NCI-H2171 treated with DMSO at 0.1 percent for 48 hours (cell line): ENCODE measurements at places on chromosomes 11 and 22.

- DNase-seq: no peak
Measured at GRCh38 chr11:64865286-64866172, 12.9 kb downstream of the EHD1 start.

- DNase-seq: no peak
Measured at GRCh38 chr11:76415073-76415472, 29.7 kb upstream of the EMSY start.

GRCh38 chr11:617912-618682, 2.3 kb upstream of the IRF7 start:
- no peak for DNase-seq

- DNase-seq: no peak
Measured at GRCh38 chr22:21984793-21985192, 2.2 kb upstream of the TOP3B start.

DNA sequence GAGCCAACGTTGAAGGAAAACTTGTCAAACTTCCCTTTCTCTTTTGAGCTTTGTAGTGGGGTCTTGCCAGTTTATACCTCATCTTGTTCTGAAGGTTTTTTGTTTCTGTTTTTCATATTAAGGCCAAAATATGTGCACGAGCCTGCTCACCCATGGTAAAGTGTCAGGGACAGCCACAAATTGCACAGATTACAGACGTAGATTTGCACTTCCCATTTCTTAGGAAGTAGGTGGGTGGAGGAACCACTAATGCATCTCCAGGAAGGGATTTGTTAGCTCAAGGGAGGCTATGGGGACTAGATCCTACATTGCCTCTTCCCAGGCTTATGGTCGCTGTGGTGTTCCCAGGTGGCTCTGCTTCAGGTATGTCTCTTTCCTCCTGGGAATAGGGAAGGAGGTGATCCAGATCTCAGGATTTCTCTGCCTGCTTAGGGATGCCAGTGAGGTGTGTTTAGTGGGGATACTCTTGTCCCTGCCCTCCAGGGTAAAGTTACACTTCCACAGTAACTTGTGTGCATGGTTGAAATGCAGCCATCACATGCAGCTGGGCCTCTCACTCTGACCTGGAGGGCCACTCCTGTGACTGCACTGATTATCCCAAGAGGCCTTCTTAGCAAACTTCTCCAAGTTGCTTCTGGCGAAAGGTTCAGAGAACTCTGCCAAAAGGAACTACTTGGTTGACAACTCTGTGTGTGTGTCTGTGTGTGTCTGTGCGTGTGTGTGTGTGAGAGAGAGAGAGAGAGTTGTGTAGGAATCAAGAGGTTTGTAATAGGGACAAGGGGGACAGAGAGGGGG, 9.8 kb downstream of the PPFIBP2 start:
- DNase-seq: no peak

DNA sequence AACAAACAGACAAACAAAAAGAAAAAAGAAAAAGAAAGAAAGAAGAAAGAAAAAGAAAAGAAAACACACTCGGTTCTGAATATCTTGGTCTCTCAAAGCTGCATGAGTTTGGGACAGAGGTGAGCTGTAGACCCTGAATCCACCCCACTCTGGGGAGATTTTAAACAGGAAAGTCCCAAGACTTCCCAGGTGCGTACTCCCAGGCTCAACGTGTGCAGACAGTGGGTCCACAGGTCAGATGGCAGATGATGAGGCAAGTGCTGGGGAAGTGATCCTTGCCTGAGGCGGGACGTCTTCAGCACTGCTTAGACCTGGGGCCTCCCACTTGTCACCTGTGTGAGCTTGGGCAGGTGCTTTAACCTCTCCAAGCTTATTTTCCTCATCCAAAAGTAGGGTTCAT, 9.3 kb downstream of the CREB3L1 start:
- DNase-seq: no peak

DNA sequence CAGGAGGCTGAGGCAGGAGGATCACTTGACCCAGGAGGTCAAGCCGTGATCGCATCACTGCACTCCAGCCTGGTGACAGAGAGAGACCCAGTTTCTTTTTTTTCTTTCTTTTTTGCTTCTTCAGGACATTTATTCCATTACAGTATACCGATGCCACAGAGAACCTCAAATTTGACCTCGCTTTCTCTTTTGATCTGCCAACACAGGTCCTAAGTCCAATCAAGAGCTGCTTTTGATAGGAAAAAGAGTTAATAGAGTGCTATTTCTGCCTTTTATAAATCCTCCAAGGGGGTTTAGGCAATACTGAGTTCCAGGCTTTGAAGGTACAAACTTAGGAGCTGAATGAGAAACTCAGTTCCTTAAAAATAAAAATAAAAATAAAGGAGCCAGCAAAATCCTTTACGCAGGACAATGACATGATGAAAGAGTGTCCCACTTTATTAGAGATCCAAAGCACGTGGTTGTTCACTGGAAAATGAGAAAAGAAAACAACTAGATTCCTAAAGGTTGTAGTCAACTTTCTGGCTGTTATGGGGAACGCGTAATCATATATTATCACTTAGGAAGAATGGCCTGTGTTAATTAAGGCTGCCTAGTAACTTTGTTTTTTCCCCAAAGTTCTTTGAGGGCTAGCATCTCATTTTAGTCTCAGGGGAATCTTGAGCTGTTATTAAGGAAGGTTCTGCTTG, 27.2 kb downstream of the FADD start:
- DNase-seq: no peak

- DNase-seq: no peak
Measured at GRCh38 chr22:36948273-36949225, 35.1 kb downstream of the CSF2RB start.

GRCh38 chr22:50305923-50306566, 1.4 kb downstream of the PLXNB2 start:
- peak; percentile 75 for DNase-seq

GRCh38 chr22:21632931-21633330, 371 bp downstream of the CCDC116 start:
- no peak for DNase-seq

GRCh38 chr11:61333550-61334433, 764 bp downstream of the TKFC start:
- DNase-seq: no peak

GRCh38 chr11:74638869-74639268, 46.5 kb downstream of the POLD3 start:
- DNase-seq: no peak

GRCh38 chr11:84128840-84129239, 842.7 kb upstream of the CCDC90B start:
- no peak for DNase-seq

DNA sequence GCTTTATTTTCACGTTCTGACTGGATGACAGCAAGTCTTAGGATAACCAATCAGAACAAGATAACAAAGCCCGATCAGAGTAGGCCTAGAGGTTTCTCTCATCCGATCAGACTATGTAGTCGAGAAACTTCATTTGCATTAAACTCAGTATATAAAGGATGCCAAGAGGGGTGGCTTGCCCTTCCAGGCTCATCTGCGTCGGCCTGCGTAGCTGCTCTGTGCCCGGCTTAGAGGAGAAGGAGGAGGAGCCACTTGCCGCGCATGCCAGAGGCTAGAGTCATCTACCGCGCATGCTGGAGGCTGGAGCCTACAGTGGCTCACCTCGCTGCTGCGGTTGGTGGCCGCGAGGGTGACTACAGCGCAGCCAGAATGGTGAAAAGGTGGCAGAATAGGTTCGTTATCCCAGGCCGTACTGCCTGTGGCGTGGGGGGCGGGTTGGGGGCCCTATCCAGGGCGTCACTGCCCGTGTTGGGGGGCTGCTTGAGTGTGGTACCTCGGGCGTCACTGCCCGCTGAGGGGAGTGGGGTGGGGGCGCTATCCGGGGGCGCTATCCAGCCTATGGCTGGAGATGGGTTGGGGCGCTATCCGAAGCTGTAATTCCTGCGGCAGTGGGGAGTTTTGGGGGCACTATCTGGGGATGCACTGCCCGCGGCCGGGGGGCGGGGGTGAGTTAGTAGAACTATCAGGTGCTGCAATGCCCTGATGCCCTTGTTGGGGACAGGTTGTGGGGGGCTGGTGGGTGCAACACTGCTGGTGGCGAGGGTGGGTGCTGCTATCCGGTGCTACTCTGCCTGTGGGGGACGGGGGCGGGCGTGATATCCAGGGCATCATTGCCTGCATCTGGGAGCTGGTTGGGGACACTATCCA, at the start of gene RFPL2:
TSS of gene RFPL2 (minus strand) at position 218 of the 867 bp plus-strand sequence. CDS start 2,622 bp downstream, outside the sequence.
- DNase-seq: peak; percentile 91

GRCh38 chr11:3218483-3219280, at the start of gene MRGPRG:
Gene MRGPRG, minus strand, starts transcription at chr11:3218813. Its CDS starts 0 bp downstream, at chr11:3218813.
- no peak for DNase-seq

DNA sequence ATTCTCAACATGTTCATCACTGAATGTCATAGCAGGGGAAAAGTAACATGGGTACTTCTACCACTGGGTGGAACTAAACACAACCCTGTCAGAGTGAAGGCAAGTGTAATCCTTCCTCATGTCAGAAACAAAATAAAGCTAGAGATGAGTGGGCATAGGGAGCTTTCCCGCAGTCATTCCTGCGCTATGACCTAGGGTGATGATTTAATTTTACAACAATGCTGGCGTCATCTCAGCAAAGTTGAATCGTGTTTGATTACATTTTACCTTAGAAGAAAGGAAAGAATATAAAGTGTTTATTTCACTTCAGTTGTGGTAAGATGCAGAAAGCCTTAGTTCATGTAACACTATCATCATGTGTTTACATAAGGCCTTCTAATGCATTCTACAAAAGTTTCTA, 355.6 kb downstream of the METTL15 start:
- no peak for DNase-seq

DNA sequence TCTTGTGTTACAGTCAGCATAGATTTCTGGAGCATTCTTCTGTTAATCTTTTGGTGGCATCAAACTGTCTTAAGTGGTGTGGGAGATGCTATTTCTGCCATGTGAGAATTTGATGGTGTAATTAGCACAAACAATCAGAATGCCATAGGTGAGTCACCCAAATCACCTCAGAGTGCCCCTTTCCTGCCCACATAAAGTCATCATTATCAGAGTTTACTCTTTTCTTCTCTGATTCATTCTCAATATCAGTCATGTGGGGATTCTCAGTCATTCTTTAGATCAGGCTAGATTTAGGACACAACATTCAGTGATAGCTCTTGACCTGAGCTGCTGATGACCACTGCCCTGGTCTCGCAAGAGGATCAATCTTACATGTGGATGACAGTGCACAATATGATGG, 23.7 kb upstream of the MS4A6A start:
- DNase-seq: no peak

DNA sequence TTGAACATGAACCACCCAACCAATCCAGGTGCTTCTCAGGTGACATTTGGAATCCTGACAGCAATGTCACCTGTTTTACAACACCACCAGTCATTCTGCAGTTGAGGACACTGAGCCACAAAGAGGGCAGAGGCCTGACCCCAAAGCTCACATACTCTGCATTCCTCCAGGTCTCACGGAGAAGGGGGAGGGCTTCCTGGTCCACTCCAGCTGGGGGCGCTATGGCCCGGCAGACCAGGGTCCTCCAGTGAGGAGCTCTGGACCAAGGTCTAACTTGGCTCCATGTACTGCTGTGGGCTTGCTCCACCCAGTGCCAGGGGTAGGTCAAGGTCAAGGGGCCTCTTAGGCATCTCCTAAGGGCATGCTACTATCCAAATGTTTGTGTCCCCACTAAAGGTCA, 1.5 kb upstream of the PNPLA3 start:
- no peak for DNase-seq

DNA sequence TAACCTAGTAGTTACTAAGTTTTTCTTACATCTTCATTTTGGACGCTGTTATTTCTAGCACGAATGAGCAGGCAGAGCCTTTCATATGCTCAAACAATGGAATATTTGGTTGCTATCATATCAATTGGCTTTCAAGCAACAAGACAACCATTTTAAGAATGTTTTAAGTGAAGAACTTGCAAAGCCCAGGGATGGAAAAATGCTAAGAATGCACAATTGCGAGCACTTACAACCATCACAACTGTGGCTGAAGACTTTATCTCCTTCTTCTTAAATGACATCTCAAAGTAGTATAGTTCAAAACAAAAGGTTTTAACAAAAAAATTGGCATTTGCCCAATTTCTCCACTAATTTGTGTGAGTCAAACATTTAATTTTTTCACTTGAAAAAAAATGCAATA, 8.3 kb upstream of the MMP1 start:
- DNase-seq: no peak

DNA sequence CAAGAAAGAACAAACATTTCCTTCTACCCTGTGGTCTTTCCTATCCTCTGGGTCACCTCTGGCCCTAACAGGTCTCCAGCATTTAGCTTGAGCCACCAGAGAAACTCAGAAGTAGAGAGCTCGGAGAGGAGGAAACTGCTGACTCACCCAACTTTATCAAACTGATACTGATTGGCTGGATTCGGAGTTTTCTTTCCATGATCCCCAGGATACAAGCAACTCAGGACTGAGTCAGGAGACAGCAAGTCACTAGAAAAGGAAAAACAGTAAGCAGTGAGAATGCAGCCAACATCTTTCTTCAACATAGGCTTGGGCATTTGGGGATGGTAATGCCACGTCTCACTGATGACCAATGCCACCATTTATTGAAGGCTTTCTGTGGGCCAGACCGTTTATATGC, 32.7 kb downstream of the THOC5 start:
- no peak for DNase-seq

DNA sequence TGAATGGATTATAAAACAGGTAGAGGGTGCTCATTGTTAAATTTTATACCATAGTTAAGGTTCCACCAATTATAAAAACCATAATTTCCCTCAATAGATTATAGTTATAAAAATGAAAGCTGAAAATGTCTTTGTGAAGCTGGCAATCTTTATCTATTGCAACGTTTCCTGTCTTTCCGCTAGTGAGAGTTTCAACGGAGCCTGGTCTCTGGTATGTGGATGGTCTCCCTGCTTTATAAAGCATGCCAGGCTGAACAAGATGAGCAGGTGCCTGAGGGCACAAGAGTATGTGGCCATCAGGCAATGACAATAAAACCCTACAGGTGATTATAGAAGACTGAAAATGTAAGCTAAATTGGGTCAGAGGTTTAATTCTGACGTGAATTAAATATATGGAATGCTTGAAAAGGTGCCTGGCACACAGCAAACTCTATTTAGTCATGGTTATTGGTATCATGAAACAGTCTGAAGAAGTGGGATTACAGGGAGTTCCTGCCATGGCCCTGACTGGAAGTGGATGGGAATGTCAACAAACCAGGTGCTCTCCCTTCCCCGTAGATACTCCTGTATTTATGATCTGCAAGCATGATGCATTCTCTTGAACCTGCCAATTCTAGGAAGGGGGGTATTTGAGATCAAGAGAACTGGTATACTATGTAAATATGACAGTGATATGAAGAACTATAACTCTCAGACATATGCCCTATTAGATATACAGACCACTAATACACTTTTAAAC, 115.7 kb downstream of the ENTHD1 start:
- DNase-seq: no peak
